ENCODE measurements at places on chromosomes 12 and 14.

GRCh38 chr12:38149395-38150073, 167.0 kb upstream of the ALG10B start:
- H3K4me1 ChIP-seq = no peaks in the 10 kb centered on the region
- no peak overlapping the region for H3K27ac ChIP-seq
- no peak overlapping the region for H3K4me3 ChIP-seq
- no peaks in the 10 kb centered on the region for H3K27me3 ChIP-seq

DNA sequence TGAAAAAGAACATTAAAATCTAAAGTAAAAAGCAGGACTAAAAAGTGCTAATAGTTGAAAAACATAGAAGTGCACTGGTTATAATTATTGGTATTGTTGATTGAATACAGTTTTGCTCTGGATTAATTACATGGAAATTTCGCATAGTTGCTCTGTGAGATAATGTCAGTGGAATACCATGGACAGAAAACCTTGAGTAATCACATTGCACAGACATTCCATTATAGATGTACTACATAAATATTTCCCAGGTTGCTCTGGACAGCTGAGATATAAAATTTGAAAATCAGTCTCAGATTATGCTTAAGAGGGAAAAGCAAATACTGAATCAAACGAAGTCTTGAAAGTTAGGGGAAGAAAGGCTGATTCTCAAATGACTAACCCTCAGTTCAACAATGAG, 439.3 kb upstream of the FLRT2 start:
- no peak overlapping the region for H3K4me3 ChIP-seq
- no peak overlapping the region for H3K27ac ChIP-seq
- H3K4me1 ChIP-seq = no peaks in the 10 kb centered on the region
- H3K27me3 ChIP-seq = no peaks in the 10 kb centered on the region

- H3K27ac ChIP-seq = no peak overlapping the region
- peaks cover 1% of the 10 kb centered on the region for H3K36me3 ChIP-seq
- no peak overlapping the region for H3K4me3 ChIP-seq
- no peaks in the 10 kb centered on the region for H3K27me3 ChIP-seq
- H3K4me1 ChIP-seq = no peaks in the 10 kb centered on the region
- no peak for DNase-seq
Observed at GRCh38 chr14:41146391-41146790, 460.3 kb upstream of the LRFN5 start.

- H3K27me3 ChIP-seq = no peaks in the 10 kb centered on the region
- DNase-seq = no peak
- H3K4me1 ChIP-seq = no peaks in the 10 kb centered on the region
- H3K27ac ChIP-seq = no peak overlapping the region
- no peak overlapping the region for H3K4me3 ChIP-seq
- H3K36me3 ChIP-seq = no peaks in the 10 kb centered on the region
Observed at GRCh38 chr12:124727922-124728321, 135.7 kb downstream of the SCARB1 start.

- no peak for DNase-seq
- H3K36me3 ChIP-seq = no peaks in the 10 kb centered on the region
- H3K27ac ChIP-seq = no peak overlapping the region
- H3K4me1 ChIP-seq = no peaks in the 10 kb centered on the region
- H3K4me3 ChIP-seq = no peak overlapping the region
- peaks cover 19% of the 10 kb centered on the region for H3K27me3 ChIP-seq
Observed at GRCh38 chr14:36129181-36129580, 47.3 kb downstream of the PTCSC3 start.

- no peak overlapping the region for H3K27ac ChIP-seq
- no peaks in the 10 kb centered on the region for H3K36me3 ChIP-seq
- H3K27me3 ChIP-seq = peaks cover 23% of the 10 kb centered on the region
- no peaks in the 10 kb centered on the region for H3K4me1 ChIP-seq
- DNase-seq = no peak
Observed at GRCh38 chr12:14663002-14663401, 33.4 kb downstream of the GUCY2C start.

- H3K36me3 ChIP-seq = peaks cover 2% of the 10 kb centered on the region
- no peak overlapping the region for H3K27ac ChIP-seq
- no peak overlapping the region for H3K4me3 ChIP-seq
- DNase-seq = no peak
- no peaks in the 10 kb centered on the region for H3K4me1 ChIP-seq
Observed at GRCh38 chr12:130677957-130678558, 38.0 kb downstream of the RIMBP2 start.

DNA sequence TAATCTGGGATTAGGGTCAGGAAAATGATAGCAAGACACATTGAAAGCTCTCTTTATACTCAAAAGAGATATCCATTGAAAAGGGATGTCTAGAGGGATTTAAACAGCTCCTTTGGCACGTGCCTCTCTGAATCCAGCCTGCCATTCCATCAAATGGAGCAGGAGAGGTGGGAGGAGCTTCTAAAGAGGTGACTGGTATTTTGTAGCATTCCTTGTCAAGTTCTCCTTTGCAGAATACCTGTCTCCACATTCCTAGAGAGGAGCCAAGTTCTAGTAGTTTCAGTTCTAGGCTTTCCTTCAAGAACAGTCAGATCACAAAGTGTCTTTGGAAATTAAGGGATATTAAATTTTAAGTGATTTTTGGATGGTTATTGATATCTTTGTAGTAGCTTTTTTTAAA, 25.4 kb upstream of the PLEKHD1 start:
- H3K4me3 ChIP-seq = no peak overlapping the region
- peaks cover 27% of the 10 kb centered on the region for H3K36me3 ChIP-seq
- no peak overlapping the region for H3K27ac ChIP-seq
- DNase-seq = no peak
- no peaks in the 10 kb centered on the region for H3K27me3 ChIP-seq
- no peaks in the 10 kb centered on the region for H3K4me1 ChIP-seq

DNA sequence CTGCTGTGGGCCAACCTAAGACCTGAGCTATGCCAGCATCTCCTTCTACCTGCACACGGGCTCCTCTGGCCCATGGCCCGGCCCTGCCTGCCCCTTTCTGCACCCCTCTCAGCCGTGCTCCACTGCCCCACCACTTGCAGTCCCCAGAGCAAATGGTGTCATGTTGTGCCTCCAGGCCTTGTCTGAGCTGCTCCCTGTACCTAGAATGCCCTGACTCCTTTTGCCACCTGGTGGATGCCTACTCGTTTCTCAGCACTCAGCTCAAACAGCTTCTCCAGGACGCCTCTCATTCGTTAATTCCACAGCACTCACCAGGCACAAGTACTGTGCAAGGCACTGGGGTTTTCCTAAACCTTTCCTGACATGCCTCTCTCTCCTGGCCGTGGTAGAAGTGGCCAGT, 63.2 kb upstream of the PNMA1 start:
- no peaks in the 10 kb centered on the region for H3K27me3 ChIP-seq
- DNase-seq = no peak
- H3K4me3 ChIP-seq = peak overlapping the region; percentile 34
- H3K27ac ChIP-seq = no peak overlapping the region
- H3K36me3 ChIP-seq = peaks cover 7% of the 10 kb centered on the region

DNA sequence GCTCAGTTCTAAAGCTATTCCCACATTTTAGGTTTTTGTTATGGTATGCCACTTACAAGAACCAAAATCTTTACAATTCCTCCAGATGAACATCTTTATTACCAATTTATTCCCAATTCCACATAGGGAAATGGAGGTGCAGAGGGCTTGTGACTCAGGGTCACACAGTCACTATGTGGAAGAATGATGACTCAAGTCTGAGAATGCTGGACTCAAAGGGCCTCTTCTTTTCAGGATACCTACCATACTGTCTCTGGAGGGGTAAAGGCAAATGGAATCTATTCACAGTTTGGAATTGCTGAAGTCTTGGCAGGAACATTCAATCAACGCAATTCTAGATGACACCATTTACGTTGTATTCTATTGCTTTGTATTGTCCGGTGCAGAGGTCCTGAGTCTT, 48.2 kb upstream of the MANSC4 start:
- peaks cover 52% of the 10 kb centered on the region for H3K27me3 ChIP-seq
- H3K36me3 ChIP-seq = peaks cover 4% of the 10 kb centered on the region
- H3K27ac ChIP-seq = no peak overlapping the region

DNA sequence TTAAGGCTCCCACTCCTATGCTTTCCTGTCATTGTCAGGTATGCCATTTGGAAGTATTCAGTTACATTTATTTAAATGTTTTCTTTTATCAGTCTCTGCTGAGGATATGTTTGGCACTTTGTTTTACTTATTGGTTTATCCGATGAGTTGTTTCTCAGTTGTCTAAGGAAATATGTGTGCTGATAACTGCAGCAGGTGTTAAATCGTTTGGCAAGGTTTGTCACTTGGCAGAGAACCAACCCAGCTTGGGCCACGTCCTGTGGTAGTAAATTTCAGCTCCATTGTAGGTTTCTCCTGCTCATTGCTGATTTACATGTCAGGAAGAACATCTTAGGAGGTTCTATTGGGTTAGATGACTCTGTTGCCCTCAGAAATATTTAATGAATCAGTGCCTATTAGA, 22.0 kb upstream of the MGST1 start:
- DNase-seq = no peak
- no peak overlapping the region for H3K4me3 ChIP-seq
- H3K27me3 ChIP-seq = no peaks in the 10 kb centered on the region
- H3K27ac ChIP-seq = no peak overlapping the region
- no peaks in the 10 kb centered on the region for H3K4me1 ChIP-seq

DNA sequence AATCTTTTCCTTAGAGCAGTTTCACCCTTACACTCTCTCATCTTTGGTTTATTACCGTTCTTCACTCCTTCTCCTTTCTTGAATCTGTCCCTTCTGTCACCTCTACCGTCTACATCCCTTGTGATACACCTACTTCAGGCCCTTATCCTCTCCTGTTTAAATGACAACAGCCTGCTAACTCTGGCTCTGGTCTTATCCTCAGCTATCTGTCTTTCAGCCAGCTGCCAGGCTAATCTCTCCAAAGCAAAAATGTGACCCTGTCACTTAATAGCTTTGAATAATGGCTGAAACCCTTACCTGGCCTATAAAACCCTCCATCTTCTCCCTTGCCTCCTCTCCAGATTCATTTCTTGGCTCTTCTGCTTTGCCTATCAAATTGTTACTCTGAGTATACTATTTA, 32.3 kb downstream of the BEST3 start:
- no peaks in the 10 kb centered on the region for H3K36me3 ChIP-seq
- H3K4me1 ChIP-seq = no peaks in the 10 kb centered on the region
- no peak for DNase-seq
- H3K4me3 ChIP-seq = no peak overlapping the region

- DNase-seq = no peak
- peaks cover 8% of the 10 kb centered on the region for H3K27me3 ChIP-seq
- no peaks in the 10 kb centered on the region for H3K36me3 ChIP-seq
- no peaks in the 10 kb centered on the region for H3K4me1 ChIP-seq
- no peak overlapping the region for H3K4me3 ChIP-seq
Observed at GRCh38 chr12:94811611-94812010, 161.3 kb upstream of the TMCC3 start.

DNA sequence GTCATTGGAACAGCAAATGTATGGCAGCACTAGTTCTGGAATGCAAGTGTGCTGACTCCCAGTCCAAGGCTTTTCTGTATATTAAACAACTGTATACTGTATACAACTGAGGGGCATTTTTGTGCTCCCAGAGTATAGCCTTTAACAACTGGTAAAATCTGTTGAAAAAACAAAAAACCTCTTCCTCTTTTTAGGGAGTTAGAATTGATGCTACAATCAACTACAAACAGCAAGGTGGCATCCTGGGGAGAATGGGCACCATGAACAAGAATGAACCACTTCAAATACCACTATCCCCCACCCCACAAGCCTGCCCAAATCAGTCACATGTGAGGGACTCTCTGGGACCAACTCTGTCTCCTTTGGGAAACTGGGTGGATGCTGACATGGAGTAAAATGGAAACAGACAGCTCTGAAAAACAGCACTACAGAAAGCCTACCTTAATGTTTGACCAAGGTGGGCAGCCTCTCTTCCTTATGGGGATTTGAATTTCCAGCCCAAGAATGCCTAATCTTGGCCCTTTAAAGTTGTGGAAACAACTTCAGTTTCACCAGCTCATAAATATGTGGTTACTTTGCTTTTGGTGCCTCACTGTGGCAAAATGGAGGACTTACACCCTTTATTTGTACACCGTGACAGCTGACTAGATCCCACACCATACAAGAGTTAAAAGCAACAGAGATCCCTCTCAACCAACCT, 7.5 kb downstream of the VTI1B start:
- no peak overlapping the region for H3K4me3 ChIP-seq
- no peak for DNase-seq
- no peaks in the 10 kb centered on the region for H3K27me3 ChIP-seq
- peak overlapping the region; percentile 20 for H3K27ac ChIP-seq
- peaks cover 57% of the 10 kb centered on the region for H3K4me1 ChIP-seq
- peaks cover 8% of the 10 kb centered on the region for H3K36me3 ChIP-seq

DNA sequence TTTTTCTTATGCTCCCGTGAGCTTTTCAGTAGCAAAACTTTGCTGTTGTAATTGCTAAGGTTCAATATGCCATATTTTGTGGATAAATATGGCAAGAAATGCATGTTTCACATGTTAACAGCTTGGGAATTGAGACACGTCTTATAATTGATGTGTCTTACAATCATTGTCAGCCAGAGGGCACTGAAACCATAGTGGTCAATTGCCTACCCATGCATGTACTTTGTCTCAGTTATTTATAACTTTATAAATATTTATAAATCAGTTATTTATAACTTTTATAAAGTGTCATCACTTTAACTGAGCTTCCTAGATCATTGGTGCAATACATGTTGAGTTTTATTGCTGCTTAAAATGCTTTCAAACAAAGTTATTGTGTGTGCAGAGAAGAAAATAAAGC, 82.0 kb downstream of the CATSPERB start:
- no peak overlapping the region for H3K27ac ChIP-seq
- H3K4me3 ChIP-seq = no peak overlapping the region
- H3K27me3 ChIP-seq = no peaks in the 10 kb centered on the region
- no peaks in the 10 kb centered on the region for H3K4me1 ChIP-seq
- peaks cover 1% of the 10 kb centered on the region for H3K36me3 ChIP-seq
- no peak for DNase-seq
